ENCODE measurements at places on chromosomes 6 and 20. TPM values are rescaled to one million over a fixed set of nuclear protein-coding genes. Genes with fewer than 3 reads are reported as not detected.

GRCh38 chr6:42349753-42350511 lies 101.8 kb downstream of the TRERF1 start:
- DNase-seq = no peak

DNA sequence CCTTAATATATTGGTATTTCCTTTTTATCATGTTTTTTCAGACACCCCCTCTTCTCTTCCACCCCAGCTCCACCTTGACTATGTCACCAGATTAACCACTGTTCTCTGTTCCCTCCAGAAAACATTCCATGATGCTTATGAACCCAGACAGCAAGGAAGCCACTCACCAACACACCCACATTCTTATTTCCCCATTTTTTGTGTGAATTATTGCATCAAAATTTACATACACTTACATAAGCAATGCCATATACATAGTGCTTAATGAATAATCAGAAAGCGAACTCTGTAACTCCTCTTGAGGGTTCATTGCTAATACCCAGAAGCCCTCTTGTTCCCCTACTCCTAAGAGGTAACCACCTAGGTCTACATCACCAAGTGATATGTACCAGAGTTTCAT lies 182.3 kb upstream of the CDYL start:
- DNase-seq = no peak

DNA sequence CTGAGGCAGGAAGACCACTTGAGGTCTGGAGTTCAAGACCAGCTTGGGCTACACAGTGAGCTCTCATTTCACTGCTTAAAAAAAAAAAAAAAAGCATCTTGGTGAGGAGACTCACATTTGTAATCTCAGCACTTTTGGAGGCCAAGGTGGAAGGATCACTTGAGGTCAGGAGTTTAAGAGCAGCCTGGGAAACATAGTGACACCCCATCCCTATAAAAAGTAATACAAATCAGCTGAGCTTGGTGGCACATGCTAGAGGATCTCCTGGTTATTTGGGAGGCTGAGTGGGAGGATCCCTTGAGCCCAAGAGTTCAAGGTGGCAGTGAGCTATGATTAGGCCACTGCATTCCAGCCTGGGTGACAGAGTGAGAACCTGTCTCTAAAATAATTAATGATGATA lies 29.4 kb upstream of the SYNCRIP start:
- DNase-seq = no peak

The SNAI1 gene
- 15.3 TPM for polyA plus RNA-seq

DNA sequence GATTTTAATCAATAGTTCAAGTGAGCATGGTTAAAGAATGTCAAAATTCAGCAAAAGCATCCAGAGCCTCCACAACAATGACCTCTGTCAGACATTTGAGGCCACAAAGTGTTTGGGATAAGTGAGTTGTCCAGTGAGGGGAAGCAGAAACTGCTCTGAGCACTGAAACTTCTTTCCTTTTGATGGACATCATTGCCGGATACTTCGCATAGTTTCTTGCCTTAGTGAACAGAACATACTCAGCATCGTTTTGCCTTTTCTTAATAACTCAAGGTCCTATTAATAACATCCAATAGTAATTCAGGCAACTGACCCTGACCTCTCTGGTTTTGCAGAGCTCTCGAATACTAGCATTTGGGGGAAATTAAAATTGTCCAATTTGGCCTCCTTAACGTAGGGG lies 78.6 kb downstream of the EDN3 start:
- DNase-seq = no peak

DNA sequence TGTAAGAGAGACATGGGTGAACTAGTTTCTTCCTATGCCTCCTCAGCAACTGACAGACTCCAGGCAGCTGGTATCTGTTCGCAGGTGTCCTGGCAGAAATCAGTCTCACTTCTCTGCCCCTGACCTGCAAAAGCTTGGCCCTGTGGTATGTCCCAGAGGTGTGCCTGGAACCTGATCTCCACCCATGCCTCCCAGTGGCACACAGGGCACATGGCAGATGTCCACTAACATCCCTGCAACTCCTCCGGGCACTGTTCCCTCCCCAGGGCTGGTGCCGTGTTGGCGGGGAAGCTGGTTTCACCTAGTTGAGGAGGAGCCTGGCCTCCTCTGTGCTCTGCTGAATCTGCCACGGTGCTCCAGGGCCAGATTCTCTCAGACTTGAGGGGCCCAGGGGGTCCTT lies 123.3 kb upstream of the GGTLC1 start:
- DNase-seq = no peak

DNA sequence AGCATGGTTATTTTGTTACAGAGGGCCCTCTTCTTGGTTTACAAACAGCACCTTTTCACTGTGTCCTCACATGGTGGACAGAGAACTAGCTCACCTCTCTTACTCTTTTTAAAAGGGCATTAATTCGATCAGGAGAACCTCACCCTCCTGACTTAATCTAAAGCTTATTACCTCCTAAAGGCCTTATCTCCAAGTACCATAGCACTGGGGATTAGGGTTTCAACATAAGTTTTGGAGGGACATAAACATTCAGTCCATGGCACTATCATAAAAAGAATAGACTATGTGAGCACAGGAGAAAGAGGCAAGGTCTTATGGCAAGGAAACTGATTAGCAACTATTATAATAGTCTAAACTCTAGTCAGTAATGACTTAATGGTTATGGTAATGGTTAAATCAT lies 736.2 kb upstream of the ADGRB3 start:
- no peak for DNase-seq

GRCh38 chr20:34954904-34955230 lies 739 bp downstream of the GSS start:
- DNase-seq = no peak

The LGSN gene
- 1.6 TPM for polyA plus RNA-seq

GRCh38 chr6:155077331-155077730 lies 82.2 kb downstream of the TIAM2 start:
- DNase-seq = no peak

The PPP1R14C gene
- 25.5 TPM for polyA plus RNA-seq

The TBP gene
- 20.6 TPM for polyA plus RNA-seq

DNA sequence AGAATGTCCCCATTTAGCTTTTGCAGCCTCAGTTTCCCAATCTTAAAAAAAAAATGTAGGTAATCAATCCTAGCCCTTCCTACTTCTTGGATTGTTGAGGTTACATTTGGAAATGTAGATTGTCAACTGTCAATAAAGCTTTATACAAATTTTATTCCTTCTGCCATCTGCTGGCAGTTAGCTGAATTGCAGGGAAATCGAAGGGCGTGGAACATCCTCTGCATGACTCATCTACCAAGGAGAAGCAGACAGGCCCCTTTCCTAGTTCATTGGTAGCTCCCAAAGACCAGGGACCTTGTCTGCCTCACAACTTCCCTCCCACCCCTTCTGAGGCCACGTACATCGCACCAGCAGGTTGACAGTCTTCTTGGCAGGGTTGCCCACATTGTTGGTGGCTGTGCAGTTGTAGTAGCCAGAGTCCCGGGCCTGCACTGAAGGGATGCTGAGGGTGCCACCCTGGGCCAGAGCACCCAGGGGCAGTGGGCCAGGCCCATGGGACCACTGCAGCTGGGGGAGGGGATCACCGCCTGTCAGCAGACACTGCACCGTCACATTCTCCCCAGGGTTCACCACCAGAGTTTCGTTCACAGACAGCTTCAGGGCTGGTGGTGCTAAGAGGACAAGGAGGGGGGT lies 43.6 kb downstream of the MDGA1 start:
- no peak for DNase-seq

All from renal pelvis (tissue), 12 donors.